Fibroblast of villous mesenchyme (primary cell): ENCODE measurements at places on chromosomes 16 and 17. TPM values are rescaled to one million over a fixed set of nuclear protein-coding genes. Genes with fewer than 3 reads are reported as not detected.

The C17orf113 gene
- under 0.01 and 0.32 TPM in 2 replicates for total RNA-seq

The AGRP gene
- not detected in 2 replicates for total RNA-seq

The NOS2 gene
- not detected in 2 replicates for total RNA-seq

The DNAI2 gene
- total RNA-seq: not detected in 2 replicates

GRCh38 chr17:43572368-43572980 is 26.3 kb upstream of the ETV4 start:
- no peak for DNase-seq

GRCh38 chr16:73172241-73172972 is 124.5 kb upstream of the ZFHX3 start:
- peak; percentile 89 for DNase-seq

- DNase-seq: no peak
Observed at GRCh38 chr16:12425134-12425941, 378.3 kb downstream of the CPPED1 start.

GRCh38 chr16:28001184-28001583 is 62.3 kb downstream of the GSG1L start:
- DNase-seq: no peak

DNA sequence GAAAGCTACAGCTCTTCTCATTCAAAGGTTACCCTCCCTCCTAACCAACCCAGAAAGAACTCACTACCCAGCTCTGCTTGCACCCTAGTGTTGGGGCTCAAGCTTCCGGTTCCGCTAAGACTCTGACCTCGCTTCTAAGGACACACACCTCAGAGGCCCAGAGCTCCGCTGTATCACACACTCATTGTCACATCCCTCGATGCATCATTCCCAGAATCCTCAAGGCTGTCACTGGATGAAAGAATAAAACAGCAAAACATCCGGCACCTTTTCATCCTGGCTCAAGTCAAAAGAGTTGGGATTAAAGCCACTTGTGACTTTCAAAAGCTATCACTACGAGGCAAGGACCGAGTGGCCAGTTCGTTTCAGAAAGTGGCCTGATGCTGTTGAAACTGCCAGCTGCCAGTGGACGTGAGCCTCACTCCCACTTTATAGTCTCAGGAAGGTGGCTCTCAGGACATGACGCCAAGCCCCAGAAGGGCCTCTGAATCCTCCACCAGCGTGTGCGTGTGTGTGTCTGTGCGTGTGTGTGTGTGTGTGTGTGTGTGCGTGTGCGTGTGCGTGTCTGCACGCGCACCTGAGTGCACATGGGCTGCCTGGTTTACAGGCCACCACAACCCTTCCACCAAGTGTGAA is 29.0 kb downstream of the ZFHX3 start:
- DNase-seq: no peak
